ENCODE measurements at places on chromosomes 4 and X.

- peak; percentile 65 for DNase-seq
Measured at GRCh38 chr4:26861434-26862186, 969 bp downstream of the STIM2 start.

DNA sequence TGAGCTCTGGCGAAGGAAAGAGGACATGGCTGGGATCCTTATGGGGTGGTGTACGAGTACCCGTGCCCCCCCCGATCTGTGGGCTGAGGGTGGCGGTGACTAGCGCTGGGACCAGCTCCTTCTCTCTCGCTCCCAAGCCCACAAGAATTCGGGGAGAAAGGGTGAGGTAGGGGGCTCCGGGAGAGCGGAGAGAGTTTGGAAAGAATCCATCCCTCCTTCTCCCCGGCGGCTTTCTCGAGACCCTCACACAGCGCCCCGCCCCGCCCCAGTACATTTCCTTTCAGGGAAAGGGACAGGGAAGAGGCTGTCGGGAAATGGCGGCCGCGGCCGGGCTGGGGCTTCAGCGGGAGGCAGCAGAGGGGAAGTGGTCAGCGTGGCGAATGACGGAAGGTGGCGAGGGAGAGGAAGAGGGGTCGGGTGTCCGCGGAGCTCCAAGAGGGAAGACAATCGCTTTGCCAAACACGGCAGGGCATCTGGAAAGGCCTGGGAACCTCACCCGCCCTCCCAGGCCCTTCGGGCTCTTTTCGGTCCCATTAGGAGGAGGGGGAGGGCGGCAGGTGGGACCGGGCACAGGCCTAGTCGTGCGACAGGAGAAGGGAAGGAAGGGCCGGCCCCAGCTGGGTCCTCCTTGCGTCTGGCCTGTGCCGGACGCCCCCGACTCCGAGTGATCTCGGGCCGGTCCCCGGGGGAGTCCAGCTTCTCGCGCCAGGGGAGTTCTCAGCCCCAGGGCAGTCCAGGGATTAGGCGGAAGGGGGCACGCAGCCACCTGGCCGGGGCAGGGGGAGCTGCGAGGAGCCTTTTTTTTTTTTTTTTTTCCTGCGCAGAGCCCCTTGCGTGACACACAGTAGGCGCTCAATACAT is 10.2 kb downstream of the HNRNPH2 start:
- DNase-seq: no peak

DNA sequence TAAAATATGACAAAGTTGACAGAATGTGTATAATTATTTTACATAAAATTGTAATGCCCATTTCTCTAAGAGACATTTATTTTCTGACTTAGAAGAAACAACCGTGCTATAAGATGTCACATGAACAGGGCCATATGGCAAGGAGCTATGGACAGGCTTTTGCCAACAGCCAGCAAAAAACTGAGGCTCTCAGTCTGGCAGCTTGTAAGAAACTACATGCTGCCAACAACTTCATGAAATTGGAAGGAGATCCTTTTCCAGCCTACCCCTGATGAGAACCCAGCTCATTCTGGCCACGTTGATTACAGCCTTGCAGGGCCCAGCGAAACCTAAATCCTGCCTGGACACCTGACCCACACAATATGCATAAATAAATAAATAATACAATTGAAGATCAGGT is 250.3 kb upstream of the ARSJ start:
- DNase-seq: no peak

DNA sequence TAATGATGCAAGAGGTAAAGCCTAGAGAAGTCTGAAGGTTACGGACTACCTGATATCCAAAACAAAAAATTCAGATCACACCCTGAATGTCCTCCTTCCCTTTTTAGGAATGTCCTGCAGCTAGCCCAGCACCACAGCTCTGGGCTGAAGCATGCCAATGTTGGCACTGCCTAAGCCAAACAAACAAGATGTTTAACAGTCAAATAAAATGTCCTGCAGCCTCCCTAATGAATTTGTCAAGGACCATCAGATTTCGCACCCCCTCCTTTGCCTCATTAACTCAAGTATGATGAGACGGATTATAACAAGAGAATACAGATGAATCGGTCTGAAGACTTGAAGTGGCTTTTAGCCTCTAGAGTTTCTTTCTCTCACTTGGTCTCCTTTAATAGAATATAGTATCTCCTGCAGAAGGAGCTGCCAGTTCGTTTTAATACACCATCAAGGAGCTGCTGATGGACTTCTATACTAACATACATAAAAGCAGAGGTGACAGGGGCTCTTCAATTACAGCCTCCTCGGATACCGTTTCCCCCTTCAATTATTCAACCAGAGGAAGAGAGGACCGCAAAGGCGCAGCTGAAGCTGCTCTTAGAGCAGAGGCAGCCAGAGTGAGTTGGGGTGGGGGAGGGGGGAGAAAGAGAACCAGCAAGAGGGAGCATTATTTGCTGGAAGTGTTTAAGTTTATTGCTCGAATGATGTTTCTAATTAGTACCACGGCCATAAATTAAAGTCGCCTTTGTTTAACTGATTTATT is 3.0 kb upstream of the MAB21L2 start:
- no peak for DNase-seq

DNA sequence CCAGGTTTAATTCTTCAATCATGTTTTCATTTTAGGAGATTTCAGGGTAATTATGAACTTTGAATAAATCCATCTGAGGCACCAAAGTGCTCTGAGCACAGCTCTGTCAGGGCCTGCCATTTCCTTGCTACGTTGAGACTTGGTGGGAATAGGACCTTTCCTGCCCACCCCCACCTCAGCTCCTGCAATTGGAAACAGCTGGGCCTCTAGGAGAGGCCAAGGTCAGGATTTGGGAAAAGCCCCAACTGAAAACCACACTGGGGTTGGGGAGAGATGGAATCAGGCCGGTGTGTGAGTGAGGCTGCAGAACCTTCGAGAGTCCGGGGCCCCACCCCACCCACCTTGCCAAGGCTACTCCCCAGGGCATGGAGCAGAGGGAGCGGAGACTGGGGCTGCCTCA is 212.7 kb upstream of the BCOR start:
- no peak for DNase-seq

DNA sequence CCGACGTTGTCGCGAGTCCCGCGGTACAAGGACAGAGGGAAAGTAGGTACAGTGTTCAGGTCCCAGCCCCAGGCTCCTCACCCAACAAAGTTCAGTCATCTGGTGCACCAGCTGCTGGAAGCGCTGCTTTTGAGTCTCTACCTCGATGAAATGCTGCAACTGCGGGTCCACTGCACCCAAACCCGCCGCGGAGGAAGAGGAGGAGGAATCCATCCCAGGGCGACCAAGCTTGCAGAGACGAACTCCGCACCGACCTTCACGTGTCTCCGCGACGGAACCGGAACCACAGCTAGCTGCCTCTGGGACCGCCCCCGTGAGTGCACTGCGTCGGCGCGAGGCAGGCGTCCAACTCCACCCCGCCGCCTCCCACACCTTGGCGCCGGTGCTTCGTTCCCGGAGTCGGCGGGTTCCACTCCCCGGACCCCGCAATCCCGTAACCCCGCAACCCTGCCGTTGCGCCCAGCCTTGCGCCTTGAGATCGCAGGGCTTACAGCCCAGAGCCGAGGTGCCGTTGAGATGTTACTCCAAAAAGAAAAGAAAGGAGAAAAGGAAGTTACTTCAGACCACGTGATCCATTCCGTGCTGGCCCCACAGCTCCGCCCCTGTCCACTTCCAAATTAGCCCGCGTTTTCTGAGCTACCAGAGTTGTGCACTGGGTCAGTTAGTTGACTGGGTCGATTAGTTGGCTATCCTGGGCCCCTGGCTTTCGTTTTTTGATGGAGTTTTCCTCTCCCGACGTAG is at the start of gene TIMM8A:
Gene TIMM8A, minus strand, starts transcription at position 291 of the 741 bp plus-strand sequence. Its CDS starts 78 bp downstream, at position 213.
- DNase-seq: peak; percentile 75

GRCh38 chr4:139528377-139529005 is 27.5 kb downstream of the SETD7 start:
- peak; percentile 40 for DNase-seq

GRCh38 chrX:34915463-34916225 is 27.0 kb upstream of the FAM47B start:
- DNase-seq: no peak

DNA sequence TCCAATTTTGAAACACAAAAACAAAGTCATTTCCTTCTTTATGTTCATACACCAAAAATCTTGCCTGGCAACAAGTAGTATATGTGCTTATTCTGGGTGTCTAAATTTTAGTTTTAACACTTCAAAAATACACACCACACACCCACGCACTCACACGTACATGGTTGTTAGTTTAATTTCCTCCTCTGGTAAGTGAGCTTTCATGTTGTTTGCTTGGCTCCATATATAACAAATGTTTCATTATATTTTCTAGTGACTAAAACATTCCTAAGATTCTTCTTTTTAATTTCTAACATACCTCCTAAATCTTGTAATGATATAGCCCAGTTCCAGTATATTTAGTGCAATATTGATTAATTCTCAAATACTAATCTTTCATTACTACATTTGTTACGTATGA is 80.9 kb downstream of the PRDM5 start:
- no peak for DNase-seq

DNA sequence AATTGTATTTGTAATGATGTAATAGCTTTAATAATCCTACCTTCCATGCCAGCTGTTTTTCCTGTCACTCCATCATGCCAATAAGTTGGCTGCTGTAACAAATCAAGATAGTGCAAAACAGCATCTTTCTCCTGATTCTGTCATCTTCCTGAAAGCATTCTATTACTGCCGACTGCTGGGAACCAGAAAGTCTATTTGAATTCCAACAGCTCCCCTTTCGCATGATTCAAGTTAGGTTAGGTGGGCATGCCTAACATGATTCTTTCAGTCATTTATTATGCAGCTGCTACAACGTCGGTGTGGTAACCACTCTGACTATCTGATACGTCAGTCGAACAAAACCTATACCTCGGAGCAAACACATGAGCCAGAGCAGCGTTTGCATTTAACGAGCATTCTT is 127.9 kb upstream of the DMD start:
- no peak for DNase-seq

GRCh38 chr4:26372525-26373172 is 51.8 kb downstream of the RBPJ start:
- DNase-seq: no peak

DNA sequence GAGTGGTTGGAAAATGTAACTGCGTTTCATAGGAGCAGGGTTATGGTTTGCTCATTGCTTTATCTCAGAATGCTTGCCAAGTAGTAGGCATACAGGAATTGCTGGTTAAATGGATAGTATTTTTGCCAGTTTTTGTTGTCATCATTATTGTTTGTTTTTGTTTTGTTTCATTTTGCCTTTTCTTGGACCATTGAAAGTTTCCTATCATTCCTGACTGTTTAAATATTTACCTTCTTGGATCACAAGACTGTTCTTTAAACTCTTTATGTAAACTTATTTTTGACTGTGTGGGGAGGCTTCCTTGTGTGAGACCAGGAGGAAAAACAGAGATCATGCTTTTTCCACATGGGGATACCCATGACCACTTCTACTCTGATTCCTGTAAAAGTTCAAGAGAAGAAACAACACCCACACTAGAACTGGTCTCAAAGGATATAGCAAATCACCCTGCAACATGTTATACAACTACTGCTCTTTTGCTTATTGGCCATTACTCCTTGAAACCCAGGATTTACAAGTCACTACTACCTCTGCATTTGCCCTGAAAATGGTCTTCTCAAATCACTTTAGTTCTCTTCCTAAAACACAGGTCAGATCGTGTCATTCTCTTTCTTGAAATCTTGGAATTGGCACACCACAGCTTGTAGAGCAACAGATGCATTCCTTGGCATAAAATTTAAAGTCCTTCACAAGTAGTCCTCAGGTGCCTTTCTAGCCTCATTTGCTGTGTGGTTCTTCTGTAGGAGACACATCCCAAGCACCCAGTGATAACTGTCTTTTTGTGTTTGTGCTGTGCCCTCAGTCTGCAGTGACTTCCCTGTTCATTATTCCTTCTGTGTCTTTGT is 51.3 kb downstream of the FNIP2 start:
- DNase-seq: no peak

DNA sequence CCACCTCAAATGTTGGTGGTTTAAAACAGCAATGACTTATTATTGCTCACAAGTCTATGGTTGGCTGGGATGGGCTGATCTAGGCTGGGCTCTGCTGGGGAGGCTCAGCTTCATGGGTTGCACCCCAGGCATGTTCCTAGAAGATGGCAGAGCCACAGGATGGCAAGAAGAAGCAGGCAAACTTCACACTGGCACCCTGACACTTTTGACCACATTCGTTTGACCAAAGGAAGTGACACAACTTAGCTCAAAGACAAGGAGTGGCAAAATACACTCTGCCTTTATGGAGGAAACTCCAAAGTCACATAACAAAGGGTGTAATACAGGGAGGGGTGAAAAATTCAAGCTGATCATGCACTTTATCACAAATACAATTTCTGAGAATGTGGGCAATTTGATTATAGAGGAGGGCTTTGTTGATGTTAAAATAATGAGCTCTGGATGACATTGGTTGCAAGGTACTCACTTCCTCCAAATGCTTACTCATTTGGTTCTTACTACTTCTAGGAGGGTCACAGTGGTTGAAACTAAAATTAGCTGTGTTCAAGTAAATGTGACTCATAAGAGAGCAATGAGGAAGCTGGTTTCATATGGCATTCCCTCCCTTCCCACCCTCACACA is 249.2 kb upstream of the RPS6KA3 start:
- DNase-seq: peak; percentile 26

- peak; percentile 24 for DNase-seq
Measured at GRCh38 chrX:19372547-19373331, 29.0 kb downstream of the PDHA1 start.

- peak; percentile 42 for DNase-seq
Measured at GRCh38 chr4:89486042-89486441, 178.4 kb upstream of the GPRIN3 start.

GRCh38 chr4:183493246-183493645 is 11.6 kb upstream of the ING2 start:
- DNase-seq: no peak

- no peak for DNase-seq
Measured at GRCh38 chr4:138633580-138633904, 382.0 kb upstream of the NOCT start.

DNA sequence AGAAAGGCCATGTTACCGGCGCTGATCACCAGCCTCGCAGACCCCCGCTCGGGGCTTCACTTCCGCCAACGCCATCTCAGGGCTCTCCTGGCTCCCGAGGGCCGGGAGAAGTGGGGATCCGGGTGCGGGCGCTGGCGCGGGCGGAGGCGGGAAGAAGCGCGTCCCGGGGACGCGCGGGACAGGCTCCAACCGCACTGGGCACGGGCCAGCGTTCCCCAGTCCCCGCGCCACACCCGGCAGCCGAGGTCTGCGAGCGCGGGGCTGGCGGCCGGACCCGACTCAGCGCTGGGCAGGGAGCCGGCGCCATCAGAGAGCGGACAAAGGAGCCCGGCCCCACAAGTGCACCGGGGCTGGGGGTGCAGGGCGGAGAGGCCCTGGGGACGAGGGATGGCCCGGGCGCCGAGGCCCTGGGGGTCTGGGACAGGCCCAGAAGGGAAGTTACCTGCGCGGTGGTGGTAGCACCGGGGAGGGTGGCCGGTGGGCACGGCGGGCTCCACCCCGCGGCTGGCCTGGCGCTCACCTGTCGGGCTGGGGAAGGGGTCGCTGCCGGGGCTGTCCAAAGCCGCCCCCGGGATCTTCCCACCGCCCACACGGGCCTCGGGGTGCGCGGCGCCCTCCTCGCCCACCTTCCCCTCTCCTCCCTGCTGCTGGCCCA is 449 bp downstream of the CTPS2 start:
- peak; percentile 17 for DNase-seq

- DNase-seq: no peak
Measured at GRCh38 chr4:73870260-73870659, 1.1 kb downstream of the CXCL1 start.
